IgD-negative memory B cell (primary cell): ENCODE measurements at places on chromosomes 1 and 21. TPM values are rescaled to one million over a fixed set of nuclear protein-coding genes. Genes with fewer than 3 reads are reported as not detected.

Gene FLAD1
- 57.6 TPM for polyA plus RNA-seq

Gene SLC45A1
- polyA plus RNA-seq: 0.38 TPM

Gene OLFM3
- not detected for polyA plus RNA-seq

Gene CFAP298
- 63.2 TPM for polyA plus RNA-seq

Gene CNR2
- 52.1 TPM for polyA plus RNA-seq

Gene AVPR1B
- not detected for polyA plus RNA-seq

Gene LEFTY2
- 0.20 TPM for polyA plus RNA-seq

Gene CENPF
- polyA plus RNA-seq: 0.29 TPM

Gene DNAJC16
- 9.9 TPM for polyA plus RNA-seq

Gene C4BPA
- not detected for polyA plus RNA-seq

Gene GSTM3
- 4.6 TPM for polyA plus RNA-seq

Gene IVL
- not detected for polyA plus RNA-seq

Gene CYP4Z1
- not detected for polyA plus RNA-seq

Gene MYOG
- not detected for polyA plus RNA-seq

Gene NTNG1
- polyA plus RNA-seq: 6.5 TPM

Gene ST6GALNAC5
- not detected for polyA plus RNA-seq

Gene CRYBG2
- 3.1 TPM for polyA plus RNA-seq

Gene LORICRIN
- not detected for polyA plus RNA-seq

Gene CD164L2
- not detected for polyA plus RNA-seq

Gene LRRN2
- polyA plus RNA-seq: not detected
